ENCODE measurements at places on chromosomes 12 and 14.

- DNase-seq: no peak
Measured at GRCh38 chr12:1657688-1658087, 28.7 kb downstream of the WNT5B start.

DNA sequence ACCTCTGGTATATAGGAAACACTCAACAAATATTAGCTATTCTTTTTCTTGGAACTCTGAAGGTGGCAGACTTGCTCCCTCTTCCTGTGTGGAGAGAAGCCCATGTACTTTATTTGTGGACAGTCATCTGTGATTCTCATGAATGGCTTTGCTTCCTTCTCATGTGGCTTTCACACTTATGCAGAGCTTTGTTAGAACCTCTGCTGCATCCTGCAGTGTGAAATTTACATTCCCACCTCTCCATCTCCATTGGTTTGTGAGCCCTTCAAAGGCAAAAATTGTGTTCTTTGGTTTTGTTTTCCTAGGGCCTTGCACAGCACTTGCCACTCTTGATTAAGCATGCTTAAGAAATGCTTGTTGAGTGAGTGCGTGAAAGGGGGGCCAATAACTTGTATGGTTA is 51.9 kb downstream of the BICD1 start:
- no peak for DNase-seq

GRCh38 chr14:49052521-49052920 is 533.7 kb downstream of the RPS29 start:
- DNase-seq: no peak

DNA sequence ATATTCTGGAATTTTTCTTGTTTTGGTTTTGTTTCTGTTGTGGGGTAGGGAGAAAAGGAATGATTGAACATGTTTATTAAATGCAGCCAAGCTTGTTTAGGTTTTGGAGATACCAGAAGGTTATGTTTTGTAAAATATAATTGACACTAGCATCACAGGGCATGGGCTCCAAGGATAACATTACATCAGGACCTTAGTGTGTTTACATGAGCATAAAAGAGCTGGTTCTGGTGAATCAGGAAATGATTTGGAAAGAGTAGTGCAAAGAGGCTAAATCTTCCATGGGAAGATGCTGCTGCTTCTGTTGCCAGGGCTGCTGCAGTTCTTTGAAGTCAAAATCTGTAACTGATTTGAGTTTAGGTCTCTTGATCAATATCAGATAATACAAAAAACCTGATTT is 118.7 kb downstream of the ETNK1 start:
- no peak for DNase-seq

DNA sequence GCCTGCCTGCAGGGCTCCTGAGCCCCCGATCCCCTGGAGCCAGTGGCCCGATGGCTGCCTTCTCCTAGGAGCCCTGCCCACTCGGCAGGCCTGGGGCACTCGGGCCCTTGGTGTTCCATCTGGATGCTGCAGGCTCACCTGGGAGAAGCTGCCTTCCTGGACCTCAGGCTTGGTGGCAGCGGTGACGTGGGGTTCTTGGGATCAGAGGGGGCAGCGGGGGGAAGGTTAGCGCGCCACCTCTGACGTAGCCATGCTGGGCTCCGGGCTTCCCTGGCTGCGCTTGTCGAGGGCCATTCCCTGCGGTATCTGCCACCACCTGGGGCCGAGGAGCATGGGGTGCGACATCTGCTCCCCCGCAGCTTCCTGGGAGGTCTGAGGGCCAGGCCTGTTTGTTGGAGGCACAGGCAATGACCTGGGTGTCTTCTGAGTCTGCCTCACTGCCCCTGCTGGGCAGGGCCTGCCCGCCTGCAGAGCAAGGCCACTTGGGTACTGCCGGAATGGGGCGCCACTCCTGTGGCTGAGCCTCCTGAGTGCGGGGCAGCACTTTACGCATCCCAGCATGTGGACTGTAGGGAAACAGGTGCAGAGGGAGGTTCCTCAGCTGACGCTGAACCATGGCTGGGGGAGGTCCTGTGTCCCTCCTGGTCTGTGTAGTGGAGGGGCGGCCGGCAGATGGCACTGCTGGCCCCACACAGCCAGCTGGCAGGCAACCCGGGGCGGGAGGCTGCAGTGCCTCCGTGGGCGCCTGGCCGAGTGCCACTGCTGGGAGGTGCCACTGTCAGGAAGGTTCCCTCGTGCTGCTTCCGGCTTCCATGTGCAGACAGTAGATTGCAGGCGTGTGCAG is 20.3 kb downstream of the MTA1 start:
- DNase-seq: no peak

- DNase-seq: no peak
Measured at GRCh38 chr14:56185992-56186391, 67.8 kb downstream of the PELI2 start.

DNA sequence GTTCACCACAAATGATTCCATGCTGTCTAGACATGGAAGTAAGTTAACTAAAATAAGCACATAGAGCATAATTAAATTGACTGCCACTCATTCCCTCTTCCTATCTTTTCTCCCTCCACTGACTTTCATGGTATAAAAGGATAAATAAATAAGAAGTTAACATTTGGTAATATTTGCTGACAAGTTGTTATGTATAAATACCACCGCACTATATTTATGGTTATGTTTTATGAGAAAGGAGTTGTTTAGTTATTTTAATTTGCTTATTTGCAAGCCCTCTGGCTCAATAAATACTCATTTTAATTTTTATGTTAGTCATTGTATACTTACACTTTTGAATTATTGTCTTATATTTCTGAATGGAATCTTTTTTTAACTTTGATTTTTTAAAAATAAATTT is 113.5 kb downstream of the MIPOL1 start:
- no peak for DNase-seq

GRCh38 chr12:132393245-132393795 is 63.9 kb upstream of the GALNT9 start:
- DNase-seq: no peak

DNA sequence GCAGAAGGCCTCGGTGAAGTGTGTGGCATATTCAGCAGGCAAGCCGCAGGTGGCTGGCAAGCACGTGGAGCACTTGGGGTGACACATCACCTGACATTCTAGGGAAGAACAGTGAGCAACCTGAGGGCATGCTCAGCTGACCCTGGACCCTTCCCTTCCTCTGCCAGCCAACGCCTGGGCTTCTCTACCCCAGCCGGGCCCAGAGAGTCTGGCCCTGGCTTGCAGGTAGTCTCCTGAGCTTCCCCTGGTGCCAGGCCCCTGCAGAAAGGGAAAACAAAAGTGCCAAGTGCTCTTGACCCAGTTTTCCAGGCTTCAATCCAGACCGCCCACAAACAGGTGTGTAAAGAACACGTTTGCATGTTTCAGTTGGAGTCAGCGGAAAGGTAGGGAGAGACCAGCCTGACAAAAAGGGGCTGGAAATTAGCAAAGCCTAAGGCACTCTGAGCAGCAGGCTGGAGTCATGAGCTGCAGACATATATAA is 45.7 kb downstream of the PRKAB1 start:
- DNase-seq: no peak

- DNase-seq: no peak
Measured at GRCh38 chr14:88488081-88488480, 66.7 kb downstream of the PTPN21 start.

GRCh38 chr12:78914859-78915331 is 50.3 kb downstream of the SYT1 start:
- no peak for DNase-seq

DNA sequence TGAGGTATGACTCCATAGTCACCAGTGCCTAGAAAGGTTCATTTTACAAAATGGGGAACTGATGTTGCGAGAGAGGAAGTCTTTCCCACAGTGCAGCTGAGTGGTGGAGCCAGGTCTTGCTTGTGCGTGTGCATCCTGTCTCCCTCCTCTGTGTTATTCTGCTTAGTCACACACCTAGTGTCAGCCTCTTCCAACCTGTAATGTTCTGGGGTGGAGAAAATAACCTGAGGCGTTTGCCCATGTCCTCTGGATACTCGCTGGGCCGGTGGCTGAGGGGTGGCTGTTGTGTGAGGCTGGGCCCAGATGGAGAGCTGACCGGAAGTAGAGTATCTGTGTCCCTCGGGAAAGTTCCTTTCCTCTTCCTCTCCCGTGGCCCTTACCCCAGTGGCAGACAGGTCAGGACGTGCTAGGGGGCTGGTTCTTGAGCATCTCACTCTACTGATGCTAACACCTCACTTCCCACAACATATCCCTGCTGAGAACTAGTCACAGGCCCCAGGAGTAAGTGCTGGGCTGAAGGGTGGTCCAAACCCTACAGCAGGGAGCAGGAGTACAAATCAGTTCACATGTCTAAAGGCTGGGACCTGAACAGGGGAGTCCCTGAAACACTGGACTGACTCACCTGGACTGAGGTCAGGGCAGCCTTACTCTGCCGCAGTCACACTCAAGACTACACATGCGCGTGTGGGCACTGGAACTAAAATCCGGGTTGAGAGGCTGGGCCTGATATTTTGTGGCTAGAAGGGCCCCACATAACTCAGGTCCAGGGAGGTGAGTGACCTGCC is 7.0 kb downstream of the MLF2 start:
- no peak for DNase-seq

DNA sequence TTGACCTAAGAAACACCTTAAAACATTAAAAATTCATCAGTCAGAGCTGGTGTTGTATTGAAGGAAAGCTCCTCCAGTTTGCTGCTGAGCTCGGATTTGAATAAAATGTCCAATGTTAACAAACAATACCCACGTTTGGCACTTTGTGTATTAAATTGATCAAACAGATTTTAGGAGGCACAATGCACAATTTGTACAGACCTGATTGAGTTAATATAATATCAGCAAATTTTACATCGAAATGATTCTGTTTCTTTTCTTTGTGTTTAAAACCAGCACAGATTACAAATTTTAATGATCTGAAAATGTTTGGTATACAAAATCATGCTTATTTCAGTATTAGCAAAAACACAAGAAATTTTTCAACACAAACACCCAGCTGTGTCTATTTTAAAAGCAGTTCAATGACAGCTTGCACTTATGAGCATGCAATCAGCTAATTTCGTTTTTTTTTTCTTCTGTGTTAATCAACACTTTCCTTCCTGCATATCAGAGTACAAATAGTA is 2.8 kb upstream of the FOXG1 start:
- no peak for DNase-seq

DNA sequence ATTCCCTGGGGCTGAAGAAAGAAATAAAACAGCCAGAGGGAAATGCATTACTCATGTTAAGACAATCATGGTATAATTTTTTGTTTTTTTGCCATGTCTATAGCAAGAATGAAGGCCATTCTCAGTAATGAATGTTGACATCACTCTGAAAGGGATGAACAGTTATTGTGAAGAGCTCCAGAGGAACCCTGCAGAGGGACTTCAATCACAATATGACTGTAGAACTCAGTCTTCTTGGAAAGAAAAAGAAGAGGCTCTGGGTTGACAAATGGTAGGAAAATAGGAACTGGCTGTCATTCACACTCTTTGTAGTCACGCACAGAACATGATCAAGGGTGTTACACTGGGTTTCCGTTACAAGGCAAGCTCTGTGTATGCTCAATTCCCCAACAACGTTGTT is 73.8 kb upstream of the DACT1 start:
- no peak for DNase-seq

GRCh38 chr12:25054783-25055144 is 105.9 kb upstream of the BCAT1 start:
- peak; percentile 69 for DNase-seq

GRCh38 chr14:75519394-75519793 is 2.9 kb upstream of the BATF start:
- no peak for DNase-seq

DNA sequence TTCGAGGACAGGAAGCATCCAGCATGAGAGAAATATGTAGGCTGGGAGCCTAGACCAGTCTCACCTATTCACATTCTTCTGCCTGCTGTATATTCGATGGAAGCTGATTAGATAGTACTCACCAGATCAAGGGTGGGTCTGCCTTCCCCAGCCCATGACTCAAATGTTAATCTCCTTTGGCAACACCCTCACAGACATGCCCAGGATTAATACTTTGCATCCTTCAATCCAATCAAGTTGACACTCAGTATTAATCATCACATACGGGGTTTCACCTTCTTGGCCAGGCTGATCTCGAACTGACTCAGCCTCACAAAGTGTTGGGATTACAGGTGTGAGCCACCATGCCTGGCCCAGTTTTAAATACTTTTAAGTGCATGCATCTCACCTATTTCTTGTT is 30.5 kb upstream of the SLC10A1 start:
- DNase-seq: no peak

- peak; percentile 33 for DNase-seq
Measured at GRCh38 chr12:105084251-105085250, at the start of gene ALDH1L2. ALDH1L2 (minus strand) TSS chr12:105084458; CDS start chr12:105084436, 22 bp downstream.

GRCh38 chr14:50926851-50927386 is 17.4 kb downstream of the PYGL start:
- no peak for DNase-seq

- no peak for DNase-seq
Measured at GRCh38 chr14:55190906-55191202, 531 bp downstream of the DLGAP5 start.

- no peak for DNase-seq
Measured at GRCh38 chr14:33840797-33841196, 110.1 kb downstream of the EGLN3 start.

- no peak for DNase-seq
Measured at GRCh38 chr12:121241156-121241970, 31.4 kb downstream of the P2RX4 start.

DNA sequence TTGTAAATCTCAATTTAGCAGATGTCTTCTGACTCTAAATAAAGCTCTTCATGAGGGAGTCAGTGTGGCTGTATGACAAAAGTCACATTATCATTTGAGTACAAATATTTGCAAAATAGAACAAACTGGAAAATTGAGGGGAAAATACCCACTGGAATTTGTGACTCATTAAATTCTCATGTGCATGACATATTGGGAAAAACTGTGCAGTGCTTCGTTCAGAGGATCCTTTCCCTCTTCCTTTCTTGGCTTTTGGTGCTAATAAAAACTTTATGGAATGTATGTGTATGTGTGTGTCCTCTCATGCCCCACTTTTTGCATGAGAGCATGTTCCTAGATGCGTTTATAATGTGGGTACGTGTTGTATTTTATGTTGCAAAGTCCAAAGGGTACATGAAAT is 267.8 kb downstream of the KTN1 start:
- DNase-seq: no peak

DNA sequence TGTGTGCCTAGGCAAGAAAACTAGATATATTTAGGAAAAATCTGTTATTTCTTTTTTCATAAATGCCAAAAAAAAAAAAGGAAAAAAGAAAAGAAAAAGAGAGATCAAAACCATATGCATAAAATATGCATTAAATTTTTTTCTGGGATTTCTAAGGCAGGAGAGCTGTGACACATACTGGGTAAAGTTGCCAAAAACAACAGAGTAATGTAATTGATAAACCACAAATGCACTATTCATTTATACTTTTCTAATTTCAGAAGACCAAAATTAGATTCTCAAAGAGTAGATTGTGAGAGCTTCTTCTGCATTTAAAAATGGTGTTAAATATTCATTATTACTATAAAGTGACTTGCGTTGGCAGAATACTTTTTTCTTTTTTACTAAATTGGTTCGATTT is 673.8 kb upstream of the MGAT4C start:
- DNase-seq: no peak

GRCh38 chr12:47078733-47079467 is 521 bp upstream of the PCED1B start:
- DNase-seq: peak; percentile 52

GRCh38 chr12:56212361-56212760 is 9.4 kb downstream of the RNF41 start:
- no peak for DNase-seq
